CD8-positive, alpha-beta T cell (primary cell): ENCODE measurements at places on chromosomes 7 and 10.
A peak's percentile ranks its signal among the peaks of the same experiment; 100 is the strongest.

GRCh38 chr7:116802746-116803152 is 59.6 kb upstream of the CAPZA2 start:
- DNase-seq = peak; percentile 53

DNA sequence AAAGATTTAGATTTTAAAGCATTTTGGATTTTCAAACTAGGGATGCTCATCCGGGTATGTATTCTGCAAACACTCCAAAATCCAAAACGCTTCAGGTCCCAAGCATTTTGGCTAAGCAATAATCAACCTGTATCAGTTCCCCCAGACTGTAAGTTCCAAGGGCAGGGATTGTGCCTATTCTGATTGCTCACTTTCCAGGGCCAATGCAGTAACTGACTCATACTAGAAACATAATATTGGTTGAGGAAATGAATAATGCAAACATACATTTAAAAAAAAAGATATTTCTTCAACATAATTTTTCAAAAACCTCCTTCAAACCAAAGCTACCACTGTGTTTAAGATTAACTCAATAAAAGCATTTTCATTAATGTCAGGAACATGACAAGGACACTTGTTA is 69.5 kb downstream of the HIBADH start:
- DNase-seq = no peak

DNA sequence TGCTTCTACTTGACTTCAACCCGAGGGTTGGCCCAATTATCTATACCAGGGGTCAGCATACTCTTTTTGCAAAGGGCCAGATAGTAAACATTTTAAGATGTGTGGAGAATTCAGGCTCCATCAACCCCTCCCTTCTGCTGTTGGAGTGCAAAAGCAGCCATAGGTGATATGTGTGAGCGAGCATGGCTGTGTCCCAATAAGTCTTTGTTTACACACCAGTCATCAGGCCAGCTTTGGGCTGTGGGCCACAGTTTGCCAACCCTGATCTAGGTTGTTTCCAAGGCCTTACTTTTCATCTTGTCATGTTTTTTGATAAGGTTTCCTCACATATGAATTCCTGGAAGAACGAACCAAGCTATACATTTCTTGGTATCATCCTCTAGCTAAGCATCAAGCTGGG is 136.9 kb upstream of the VIPR2 start:
- DNase-seq = no peak

GRCh38 chr10:110853921-110854605 is 17.7 kb upstream of the PDCD4 start:
- no peak for DNase-seq

GRCh38 chr10:15262036-15262713 is 93.7 kb upstream of the NMT2 start:
- DNase-seq = no peak

GRCh38 chr7:89023877-89024276 is 228.3 kb upstream of the TEX47 start:
- no peak for DNase-seq

GRCh38 chr10:42637648-42638054 is 719 bp downstream of the ZNF33B start:
- DNase-seq = no peak

DNA sequence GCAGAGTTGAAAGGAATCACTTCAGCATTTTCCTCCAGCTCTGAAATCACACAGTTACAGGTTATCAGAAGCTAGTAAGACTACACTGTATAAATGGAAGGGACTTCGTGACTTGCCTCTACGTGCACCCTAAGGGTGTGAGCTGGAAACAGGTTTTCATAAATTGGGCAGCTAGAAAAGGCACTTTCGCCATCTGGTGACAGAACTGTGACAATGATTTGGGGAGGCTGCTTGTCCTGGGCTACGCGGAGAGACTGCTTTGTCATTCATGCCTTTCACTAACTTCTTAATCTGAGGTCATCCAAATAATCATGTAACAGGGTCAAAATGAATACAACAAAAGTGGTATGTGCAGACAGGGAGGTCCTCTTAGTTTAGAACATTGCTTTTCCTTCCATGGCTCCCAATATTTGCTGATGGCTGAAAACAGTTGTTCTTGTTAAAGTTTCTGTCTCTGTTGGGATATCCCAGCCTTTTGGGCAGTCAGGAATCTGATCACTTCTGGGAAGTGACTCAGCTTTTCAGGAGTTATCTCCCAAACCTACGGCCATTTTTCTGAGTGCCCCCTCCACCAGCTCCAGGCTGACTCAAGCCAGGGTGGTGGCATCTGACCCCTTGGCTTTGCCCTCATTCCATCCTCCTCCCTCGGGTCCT is 17.8 kb downstream of the VWC2 start:
- no peak for DNase-seq

DNA sequence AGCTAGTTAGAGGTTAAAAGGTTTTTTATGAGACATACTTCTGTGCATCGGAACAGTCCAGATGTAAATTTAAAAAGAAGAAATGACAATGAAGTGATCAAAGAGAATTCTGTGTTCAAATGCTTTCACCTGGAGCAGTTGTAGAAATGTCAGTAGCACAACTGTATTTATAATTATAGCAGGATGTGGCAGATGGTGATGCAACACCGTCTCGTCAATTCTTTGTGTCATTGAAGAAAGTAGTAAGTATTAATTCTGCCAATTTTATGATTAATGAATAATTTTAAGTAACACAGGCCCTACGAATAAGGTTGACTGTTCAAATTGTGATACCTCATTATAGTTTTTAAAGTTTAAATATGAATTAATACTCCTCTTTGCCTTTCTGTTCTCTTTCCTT is 171.1 kb downstream of the ADK start:
- DNase-seq = no peak

- no peak for DNase-seq
These were observed 66.8 kb upstream of the EXOC4 start for GRCh38 chr7:133186060-133186459.

DNA sequence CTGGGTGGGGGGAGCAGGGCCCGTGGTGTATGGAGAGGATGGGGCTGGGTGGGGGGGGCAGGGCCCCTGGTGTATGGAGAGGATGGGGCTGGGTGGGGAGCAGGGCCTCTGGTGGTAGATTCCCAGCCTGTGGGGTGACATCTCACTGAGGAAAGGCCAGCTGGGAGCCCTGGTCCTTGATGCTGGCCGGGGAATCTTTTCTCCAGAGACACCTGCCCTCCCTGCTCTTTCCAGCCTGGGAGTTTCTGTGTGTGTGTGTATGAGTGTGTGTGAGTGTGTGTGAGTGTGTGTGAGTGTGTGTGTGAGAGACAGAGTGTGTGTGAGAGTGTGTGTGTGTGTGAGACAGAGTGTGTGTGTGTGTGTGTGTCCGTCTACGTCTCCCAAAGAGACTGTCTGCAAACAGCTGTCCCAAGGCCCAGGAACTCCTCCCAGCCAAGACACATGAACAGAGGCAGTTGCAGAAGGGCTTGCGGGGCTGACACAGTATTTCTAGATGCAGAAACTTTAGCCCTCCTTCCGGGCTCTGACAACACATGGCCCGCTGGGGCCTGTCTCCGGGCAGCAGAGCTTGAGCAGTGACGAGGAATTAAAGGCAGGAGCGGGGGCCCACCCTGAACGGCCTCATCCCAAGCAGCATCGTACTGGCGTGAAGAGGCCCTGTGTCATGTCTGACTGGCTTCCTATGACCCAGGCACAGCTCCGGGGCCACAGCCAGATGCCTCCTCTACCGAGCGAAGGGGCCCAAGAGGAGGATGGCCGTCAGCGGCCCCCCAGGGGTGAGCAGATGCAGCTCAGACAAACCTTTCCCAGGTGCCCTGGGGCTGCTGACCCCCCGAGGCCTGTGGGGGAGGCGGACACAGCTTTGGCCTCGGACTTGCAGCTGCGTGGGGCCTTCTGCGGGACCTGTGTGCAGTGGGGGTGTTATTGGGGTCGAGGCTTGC is 24.3 kb downstream of the FAM20C start:
- no peak for DNase-seq

DNA sequence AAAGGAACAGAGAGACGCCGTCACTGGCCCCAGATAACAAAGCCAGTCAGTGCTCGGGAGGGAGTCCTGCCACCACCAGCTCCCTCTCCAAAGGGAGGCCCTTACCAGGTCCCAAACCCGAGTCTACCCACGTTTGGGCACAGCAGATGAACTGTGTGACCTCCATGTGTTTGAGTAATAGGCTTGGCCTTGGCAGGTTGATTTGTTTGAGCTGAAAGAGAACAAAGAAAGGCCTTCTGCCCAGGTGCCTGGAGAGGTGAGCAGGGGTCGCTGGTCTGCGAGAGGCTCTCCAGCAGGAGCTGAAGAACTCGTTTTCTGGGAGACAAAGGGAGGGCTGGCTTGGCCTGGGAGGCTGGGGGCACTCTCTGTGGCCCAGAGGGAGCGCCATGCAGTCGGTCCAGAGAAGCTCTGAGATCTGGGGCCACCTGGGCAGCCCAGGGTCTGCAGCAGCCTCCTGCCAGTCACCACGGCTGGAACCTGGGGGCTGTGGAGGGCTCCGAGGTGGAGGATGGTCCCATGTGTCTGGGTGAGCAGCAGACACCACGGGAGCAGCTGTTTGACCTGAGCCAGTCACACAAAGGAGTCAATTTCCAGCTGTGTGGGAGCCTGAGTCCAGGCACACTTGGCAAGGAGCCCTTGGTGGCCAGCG is 99.7 kb downstream of the PAXIP1 start:
- no peak for DNase-seq

DNA sequence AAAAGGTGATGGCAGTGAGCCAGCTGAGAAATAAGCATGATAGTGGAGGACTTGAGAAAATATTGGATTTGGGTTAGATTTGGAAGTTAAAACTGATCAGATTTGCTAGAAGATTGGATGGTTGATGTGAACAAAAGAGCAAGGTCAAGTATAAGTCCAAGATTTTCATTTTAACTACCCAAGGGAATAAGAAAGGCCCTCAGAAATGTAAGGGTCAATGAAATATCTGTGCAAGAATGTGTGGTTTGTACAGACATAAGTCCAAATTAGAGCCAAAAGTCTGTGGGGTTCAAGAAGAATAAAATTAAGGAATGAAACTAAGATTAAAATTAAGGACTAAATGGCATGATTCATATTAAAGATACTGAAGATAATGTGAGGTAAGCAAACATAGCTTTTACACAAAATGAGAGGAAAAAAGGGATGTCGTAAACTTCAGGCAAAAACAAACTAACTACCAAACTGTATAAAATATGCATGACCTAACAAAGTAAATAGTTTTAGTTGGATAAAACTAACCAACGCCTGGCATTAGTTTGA is 78.4 kb upstream of the CACNA2D1 start:
- no peak for DNase-seq

DNA sequence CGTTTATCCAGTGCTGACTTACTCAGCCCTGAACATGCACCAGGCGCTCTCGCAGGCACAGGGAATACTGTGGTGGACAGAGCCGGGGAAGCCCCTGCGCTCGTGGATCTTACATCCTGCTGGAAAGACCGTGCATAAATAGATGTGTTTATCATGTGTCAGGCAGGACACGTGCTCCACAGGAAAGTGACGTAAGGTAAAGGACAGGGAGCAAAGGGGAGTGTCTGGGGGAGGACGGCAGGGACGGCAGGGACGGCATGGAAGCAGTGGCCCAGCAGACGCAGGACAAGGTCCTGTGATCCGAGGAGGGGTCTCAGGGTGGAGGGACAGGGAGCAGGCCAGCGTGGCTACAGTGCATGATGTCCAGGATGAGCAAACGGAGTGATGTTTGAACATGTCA is 410.5 kb downstream of the PAXIP1 start:
- no peak for DNase-seq
